ENCODE measurements at places on chromosomes 12 and 14.

DNA sequence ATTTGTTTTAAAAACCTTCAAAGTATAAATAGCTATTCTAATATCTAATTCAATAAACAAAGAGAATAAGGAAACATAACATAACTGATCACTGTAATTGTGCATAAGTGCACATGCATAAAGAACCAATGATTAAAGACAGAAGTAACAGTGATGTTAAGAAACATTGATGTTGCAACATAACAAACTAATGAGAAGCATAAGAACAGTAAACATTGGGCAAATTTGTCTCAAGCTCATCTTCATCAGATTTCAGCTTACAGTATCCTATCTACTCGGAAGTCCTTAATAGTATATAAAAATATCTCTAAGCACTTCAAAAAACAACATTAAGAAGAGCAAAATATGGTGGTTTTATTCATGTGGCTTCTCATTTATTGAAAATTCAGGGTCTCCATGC lies 97.6 kb downstream of the GARIN6 start:
- DNase-seq, result no peak

DNA sequence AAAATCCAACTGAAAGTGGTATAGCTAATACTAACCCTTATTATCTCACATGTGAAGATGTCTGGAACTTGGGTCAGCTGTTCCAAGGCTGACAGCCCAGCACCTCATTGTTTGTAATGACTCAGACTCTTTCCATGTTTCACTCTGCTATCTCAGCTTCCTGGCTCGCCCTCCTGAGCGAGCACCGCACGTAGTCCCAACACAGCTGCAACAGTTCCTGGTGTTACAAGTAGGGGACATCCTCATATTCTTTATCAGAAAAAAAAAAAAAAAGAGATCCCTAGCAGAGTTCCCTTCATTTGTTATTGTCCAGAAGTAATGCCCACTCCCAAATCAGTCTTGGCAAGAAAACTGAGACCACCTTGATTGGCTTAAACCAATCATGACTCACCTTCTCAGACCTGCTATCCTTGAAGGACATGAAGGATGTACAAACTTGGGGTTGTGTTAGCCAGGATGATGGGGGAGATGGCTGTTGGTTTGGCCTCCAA lies 92.5 kb downstream of the ADCK1 start:
- no peak for DNase-seq

- peak; percentile 79 for DNase-seq
Observed at GRCh38 chr14:103186909-103187586, 63.8 kb downstream of the TNFAIP2 start.

- DNase-seq, result no peak
Observed at GRCh38 chr12:82130762-82131161, 227.4 kb downstream of the CCDC59 start.

DNA sequence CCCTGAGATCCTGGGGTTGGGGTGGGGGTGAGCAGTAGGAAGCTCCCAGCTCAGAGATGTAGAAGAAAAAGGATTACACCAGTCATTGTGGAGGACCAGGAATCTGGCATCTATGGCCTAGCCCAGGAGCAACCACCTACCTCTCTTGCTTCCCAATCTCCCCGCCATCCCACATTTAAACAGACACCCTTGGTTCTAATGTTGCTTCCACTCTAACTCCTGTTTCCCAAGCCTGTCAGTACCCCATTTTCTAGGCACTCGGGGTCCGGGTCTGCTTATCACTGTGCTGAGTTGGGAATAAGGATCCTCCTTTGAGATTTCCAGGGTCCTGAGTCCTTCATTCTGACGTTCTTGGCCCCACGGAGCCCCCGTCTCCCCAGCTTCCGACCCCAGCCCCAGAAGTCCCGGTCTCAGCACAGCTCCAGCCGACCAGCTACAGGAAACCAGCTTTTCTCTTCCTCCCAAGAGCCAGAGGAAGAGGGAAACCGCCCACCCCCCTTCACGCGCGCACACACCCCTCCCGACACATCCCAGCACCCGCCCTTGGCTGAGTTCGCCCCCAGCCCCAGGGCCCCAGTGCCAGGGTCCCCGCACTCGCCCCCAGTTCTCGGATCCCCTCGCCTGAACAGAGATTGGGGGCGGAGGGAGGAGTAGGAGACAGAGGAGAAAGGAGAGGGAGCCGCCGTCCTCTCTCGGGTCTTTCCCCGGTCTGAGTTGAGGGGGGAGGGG lies 1.2 kb downstream of the ITGA5 start:
- peak; percentile 54 for DNase-seq

DNA sequence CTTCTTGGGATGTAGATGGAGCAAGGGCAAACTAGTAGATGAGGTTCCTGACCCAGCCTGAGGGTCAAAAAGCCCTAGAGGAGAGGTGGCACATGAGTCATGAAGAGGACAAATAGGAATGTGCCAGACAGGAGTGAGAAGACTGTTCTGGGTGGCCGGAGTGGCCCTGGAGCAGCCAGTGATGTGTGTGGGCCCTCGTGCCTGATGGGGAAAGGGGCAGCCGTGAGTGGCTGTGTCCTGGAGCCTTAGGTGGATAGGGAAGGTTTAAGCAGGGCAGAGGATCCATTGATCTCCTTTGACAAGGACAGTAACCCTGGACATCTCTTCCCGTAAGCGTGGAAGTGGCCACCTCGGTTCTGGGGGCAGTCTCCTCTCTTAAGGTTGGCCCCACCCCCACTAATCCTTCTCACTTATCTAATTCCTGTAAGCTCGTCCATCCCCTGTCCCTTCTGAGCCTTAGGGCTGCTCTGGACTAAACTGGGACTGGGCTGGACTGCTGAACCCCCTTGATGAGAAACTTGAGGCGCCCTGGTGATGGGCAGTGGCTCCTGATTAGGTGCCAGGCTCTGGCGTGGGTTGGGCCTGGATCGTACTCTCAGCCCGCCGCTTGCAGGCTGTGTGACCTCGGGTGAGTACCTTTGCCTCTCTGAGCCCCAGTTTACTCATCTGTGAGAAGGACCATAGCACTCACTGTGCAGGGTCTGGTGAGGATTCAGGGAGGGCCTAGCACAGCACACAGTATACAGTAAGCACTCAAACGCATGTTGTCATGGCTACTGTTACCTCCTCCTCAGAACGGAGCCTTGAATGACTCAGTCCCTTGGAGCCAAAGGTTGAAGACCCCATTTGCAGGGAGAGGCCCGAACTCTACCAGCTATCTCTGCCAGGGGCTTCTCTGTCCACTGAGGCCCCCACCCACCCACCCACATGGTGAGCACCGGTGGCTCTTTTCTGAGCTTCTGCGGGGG lies 4.0 kb downstream of the FAM222A start:
- DNase-seq, result no peak

- DNase-seq, result no peak
Observed at GRCh38 chr12:79252358-79253075, 387.9 kb downstream of the SYT1 start.

- DNase-seq, result no peak
Observed at GRCh38 chr12:130990034-130990433, 36.3 kb downstream of the ADGRD1 start.

DNA sequence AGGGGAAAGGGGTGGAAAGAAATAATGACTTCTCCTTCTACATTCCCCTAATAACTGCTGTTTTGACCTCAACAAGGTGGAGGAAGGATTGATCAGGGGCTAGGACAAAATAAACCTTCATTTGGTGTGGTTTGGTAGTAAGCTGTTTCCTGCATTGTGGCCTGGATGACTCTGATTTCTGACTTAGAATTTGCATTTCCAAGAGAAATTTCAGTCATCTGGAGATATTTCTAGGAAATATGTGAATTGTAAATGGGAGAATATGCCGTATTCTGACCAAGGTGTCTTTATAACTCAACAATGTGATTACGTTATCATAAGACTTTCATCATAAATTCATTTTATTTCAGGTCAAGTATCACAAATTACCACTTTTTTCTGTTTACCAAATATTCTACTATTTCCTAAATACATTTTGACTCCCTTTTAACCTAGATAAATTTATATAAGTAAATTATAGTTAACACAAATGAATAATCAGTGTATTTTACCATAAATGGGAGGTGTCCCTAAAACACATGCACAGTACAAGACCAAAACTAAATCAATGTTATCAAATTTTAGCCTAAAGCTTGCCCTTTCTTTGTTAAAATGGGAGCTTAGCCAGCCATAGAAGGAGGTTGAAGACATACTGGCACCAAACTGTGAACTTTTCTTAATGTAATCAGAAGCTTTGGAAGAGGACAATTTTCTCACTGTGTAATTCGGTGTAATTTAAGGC lies 828.8 kb downstream of the TMTC2 start:
- no peak for DNase-seq

DNA sequence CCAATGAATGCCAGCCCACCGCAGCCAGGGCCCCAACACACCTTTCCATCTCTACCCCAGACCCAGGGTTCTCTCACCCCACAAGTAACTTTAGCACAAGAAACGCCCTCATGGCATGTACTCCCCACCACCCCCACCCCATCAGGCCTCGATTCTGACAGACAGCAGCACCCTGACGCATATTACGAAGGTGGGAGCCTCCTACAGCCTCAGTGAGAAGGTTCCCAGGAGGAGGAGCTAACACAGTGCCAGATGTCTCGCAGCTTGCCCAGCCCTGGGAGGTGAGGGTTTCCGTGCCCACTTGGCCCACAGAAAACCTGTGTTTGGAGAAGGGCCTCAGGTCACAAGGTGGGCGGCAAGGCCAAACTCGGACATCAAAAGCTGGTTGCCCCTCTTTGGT lies 32.4 kb downstream of the CCDC88C start:
- DNase-seq, result no peak

DNA sequence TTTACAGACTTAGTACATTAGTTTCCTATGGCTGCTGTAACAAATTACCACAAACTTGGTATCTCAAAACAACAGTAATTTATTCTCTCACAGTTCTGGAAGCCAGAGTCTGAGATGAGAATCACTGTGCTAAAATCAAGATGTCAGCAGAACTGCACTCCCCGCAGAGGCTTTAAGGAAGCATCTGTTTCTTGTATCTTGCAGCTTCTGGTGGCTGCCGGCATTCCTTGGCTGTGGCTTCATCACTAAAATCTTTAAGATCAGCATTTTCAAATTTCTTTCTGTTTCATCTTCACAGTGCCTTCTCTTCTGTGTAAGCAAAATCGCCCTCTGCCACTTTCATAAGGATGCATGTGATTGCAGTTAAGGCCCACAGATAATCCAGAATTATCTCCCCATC lies 9.4 kb downstream of the STON2 start:
- DNase-seq, result no peak

GRCh38 chr12:111194703-111195051 lies 174.2 kb downstream of the PHETA1 start:
- no peak for DNase-seq

DNA sequence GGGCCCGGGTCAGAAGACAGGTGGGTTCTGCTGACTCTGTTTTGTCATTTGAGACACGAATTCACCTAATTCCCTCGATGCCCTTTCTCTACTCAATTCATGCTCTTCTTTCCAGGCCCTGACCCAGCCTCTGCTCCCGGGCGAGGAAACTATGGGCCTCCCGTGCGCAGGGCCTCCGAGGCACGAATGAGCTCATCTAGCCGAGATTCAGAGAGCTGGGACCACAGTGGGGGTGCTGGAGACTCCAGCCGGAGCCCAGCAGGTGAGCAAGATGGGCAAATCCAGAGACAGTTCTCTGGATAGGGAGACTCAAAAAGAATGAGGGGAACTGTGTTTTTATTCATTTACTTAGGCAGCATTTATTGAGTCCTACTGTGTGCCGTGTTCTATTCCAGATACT lies 37.0 kb upstream of the OAS1 start:
- DNase-seq, result no peak

DNA sequence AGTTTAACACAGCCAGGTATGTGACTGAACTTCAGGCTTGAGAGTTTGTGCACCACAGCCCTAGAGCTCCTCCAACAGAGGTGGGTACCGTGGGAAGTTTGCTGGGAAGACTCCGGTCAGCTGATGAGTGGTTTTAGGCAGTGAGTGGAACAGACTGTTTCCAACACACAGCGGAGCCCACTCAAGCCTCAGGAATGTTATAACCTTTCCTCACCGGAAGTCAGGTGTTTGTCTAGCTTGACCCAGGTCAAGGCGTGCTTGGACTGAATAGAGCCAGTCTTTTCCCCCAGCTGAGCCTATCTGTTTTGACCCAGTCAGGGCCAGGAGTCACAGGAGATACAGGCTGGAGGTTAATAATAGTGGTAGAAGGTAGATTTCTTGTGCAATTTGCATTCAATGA lies 138.4 kb upstream of the PARP11 start:
- no peak for DNase-seq

GRCh38 chr14:24851837-24852236 lies 198.1 kb downstream of the STXBP6 start:
- DNase-seq, result no peak

GRCh38 chr12:113983265-113983664 lies 17.1 kb upstream of the RBM19 start:
- DNase-seq, result no peak

DNA sequence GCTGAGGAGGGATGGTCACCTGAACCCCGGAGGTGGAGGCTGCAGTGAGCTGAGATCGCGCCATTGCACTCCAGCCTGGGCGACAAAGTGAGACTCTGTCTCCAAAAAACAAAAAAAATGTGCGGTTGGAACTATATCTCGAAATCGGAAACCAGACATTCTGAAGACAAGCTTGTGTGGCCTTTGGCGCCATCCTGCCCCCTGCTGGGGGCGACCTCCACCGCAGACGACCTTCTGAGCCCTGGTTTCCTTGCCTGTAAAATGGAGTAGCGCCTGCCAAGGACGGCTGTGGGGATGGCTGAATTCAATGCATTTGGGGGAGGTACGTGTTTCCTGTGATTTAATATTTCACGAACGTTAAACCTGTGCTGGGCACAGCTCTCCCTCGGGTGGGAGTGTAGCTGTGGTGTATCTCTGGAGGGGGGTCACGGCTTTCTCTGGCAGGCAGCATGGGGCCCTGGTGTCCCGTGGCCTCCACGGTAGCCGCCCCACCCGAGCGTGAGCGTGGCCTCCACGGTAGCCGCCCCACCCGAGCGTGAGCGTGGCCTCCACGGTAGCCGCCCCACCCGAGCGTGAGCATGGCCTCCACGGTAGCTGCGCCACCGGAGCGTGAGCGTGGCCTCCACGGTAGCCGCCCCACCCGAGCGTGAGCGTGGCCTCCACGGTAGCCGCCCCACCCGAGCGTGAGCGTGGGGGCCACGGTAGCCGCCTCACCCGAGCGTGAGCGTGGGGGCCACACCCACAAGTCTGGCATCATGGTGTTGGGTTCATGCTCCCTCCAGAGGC lies 55.3 kb downstream of the LRCOL1 start:
- DNase-seq, result peak; percentile 69

- no peak for DNase-seq
Observed at GRCh38 chr12:107661830-107662229, 23.8 kb upstream of the PWP1 start.

DNA sequence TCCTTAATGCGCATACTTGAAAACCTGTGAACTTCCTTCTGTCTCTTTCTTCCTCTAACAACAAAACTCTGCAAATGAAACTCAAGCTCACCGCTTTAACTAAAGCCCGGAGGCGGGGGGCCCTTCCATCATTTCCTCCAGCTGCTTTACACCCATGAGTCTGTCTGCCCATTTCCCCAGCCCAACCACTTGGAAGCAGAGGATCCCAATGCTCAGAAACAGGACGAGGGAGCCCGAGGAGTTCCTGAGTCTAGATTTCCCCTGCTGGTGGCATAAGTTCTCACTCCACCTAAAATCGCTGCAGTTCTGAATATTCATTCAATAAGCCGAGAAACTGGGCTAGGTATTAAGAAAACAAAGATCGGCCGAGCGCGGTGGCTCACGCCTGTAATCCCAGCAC lies 30.8 kb downstream of the GPR19 start:
- DNase-seq, result no peak

- no peak for DNase-seq
Observed at GRCh38 chr14:69901113-69901951, 22.1 kb downstream of the SMOC1 start.

GRCh38 chr12:70467918-70468733 lies 102.0 kb downstream of the KCNMB4 start:
- DNase-seq, result no peak
